Retinal pigment epithelial cell (primary cell): ENCODE measurements at places on chromosomes 5 and 9.
A peak's percentile ranks its signal among the peaks of the same experiment; 100 is the strongest.

DNA sequence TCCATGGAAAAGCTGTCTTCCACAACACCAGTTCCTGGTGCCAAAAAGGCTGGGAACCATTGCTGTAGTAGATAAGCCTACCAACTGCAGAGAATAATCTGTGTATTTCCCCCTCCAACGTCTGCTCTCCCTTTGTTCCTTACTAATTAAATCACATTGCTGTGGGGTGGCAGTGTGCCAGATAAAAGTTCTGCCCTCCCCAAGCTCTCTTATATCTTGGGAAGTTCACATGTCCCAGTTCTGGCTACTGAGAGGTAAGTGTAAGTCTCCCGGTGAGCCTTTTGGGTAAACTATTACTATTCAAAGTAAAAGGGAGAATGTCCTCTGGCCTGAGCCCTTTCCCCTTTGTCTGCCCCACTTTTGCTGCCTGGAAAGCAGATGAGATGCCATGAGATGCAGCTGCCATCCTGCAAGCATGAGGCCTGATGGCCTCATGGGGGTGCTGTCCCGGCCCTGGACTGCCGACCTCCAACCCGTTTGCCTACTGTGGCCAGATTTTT is 14.7 kb downstream of the ENC1 start:
- DNase-seq, result peak; percentile 89

DNA sequence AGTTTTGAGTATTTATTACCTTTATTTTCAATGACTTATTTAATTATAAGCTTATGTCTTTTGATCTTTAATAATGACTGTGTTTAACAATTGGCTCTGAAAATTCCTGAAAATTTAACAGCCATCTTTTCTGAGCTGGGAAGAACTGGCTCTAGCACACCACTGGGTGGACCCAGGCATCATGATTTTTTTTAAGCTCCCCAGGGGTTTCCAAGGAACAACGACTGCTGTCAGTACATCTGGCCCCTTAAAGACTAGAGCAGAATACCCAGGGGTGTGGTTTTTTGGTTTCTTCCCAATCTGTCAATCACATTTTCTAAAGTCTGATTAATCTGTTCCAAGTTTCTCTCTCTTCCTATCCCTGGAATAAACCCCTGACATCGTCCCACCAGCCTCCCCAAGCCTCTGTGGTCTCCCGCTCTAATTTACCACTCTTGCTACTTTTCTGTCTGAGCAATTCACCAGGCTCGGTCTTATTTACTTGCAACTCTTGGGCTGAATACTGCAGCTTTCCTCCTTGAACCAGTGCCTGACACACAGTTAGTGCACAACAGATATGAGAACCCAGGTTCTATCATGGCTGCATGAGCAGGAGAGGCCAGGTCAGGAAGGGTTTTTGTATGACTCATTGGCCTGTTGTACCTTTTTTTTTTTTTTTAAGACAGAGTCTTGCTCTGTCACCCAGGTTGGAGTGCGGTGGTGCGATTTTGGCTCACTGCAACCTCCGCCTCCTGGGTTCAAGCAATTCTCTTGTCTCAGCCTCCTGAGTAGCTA is 321.9 kb downstream of the ZSWIM6 start:
- no peak for DNase-seq

DNA sequence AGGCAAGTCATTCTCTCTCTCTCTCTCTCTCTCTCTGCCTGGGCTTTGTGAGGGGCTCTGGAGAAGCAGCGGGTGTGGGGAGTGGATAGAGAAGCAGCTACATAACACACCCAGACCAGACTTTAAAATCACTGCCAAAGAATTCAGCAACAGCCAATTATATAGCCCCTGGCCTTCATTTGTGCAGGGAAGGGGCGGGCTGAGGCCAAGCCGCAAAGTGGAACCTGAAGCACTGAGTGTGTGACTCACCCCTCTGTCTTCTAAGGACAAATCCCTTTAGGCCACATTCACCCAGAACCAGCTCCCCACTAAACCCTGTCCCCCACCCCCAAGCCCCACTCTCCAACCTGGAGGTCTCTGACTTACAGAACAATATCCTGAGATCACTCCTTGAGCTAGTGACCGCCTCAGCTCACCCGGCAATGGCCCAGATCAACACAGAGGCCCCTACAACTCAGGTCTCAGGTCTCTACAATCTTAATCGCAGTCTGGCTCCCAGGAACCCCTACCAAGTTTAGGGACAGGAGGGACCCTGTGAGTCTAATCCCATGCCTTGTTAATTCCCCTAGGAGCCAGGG is 6.0 kb downstream of the B4GALT1 start:
- peak; percentile 95 for DNase-seq

DNA sequence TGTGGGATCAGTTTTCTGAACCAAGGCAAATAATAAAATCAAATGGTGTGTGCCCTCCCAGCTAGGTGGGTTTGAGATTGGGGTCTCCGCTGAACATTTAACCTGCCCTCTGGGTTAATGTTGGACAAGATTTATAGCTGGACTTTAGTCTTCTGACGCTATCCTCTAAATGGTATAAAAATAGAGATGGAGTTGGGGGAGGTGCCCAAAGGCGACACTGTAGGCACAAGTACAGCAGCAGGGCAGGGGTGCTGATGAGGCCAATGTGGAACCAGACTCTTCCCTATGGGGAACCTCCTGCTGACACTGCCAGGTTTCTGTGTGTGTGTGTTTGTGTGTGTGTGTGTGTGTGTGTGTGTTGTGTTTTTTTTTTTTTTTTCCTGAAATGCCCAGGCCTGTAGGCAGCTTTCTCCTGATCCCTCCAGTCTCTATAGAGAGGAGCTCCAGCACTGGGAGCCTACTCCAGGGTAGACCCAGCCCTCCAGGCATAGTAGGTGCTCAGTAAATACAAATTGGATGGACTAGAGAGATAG is 37.9 kb downstream of the PCDH1 start:
- no peak for DNase-seq

- DNase-seq, result no peak
These were observed 108.4 kb downstream of the PSD2 start for GRCh38 chr5:139903795-139904565.

DNA sequence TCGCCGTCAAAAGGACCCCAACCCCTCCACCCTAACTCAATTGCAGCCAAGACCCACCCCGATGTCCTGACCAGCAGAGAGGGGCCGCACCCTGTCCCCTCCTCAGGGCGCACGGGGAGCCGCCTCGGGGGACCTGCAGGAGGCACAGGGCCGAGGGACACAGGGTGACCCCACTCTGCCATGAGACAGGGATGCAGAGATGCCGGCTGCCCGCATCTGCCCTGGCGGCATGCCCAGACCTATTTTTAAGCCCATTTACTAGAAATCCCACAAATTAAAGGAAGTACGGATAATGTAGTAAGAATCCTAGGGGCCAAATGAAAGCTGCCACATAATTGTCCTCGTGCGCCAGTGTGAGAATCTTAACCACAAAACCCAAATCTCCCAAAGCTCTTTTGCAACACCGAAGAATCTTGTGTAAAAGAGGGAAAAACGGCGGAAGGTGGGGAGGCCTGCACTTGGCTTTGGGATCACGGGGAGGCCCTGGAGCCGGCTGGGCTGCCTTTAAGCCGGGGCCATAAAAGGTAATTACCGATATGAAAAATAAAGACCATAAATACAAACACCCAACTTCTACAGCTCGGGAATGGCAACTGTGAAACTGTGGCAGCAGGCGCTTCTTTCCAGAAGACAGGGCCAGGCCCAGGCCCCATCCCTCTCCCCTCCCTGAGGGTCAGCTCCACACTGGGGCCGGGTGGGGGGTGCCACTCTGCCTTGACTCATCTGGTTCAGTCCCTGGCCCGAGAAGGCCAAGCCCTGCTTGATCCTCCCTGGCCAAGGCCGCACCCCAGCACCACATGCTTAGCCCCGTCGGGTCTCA is 35.0 kb downstream of the NACC2 start:
- DNase-seq, result peak; percentile 72

DNA sequence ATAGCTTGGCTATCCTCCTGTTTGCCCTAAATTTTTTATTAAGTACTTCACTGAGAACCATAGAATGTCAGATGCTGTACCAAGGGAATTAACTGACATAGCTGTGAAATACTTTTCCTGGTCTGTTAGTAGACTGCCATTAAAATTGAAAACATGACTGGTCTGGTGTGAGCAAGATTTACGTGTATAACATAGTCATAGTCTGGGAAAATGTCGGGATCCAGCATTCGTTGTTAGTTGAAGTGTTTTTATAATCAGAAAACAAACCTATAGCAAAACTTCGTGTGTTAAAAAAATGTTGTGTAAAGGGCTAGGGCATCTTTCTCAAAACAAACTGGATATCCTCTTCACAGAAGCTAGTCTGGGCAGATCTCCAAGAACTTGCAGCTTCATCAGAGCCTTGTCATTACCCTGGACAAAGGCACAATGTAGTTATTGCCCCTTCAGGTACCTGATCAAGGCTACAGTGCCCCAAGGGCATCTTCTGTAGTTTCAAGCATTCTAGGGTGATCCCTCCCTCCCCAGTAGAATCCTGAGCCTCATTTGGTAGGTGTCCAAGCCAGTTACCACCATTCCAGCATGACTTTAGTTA is 454.2 kb upstream of the SGCD start:
- no peak for DNase-seq
